ENCODE measurements at places on chromosomes 11 and 22. TPM values are rescaled to one million over a fixed set of nuclear protein-coding genes. Genes with fewer than 3 reads are reported as not detected.

- DNase-seq: no peak
These were observed 98.8 kb downstream of the PKNOX2 start for GRCh38 chr11:125263268-125263790.

DNA sequence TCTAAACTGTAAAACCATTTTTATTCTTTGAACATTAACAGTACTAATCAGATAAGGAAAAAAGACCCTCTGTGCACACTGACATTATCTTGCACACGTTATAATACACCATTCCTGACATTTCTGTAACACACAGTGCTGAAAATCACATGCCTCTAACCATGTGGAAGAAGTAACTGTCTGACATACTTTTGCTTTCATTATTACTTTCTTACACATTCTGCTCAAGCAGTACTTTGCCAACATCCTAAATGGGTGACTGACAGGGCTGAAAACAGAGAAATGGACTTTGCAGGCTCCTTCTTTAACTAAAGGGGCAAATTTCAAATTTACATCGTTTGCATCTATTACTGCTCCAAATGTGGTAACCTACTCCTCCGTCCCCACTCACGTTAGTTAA is 22.8 kb upstream of the TP53AIP1 start:
- no peak for DNase-seq

GRCh38 chr11:119338965-119339588 is 1.6 kb downstream of the C1QTNF5 start:
- DNase-seq: no peak

DNA sequence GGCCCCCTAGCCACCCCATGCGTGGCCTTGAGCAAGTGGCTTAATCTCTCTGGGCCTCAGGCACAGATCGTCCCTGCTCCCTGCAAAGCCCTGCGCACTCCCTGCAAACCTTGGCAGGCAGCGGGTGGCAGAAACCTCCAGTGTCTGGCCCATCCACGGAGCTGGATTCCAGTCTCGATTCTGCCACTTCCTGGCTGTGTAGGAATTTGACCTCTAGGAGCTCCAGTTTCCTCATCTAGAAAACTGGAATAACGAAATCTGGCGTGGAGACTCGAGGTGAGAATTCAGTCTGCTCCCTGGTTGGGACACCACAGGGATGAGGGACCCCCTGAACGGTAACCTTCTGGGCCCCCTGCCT is 186.9 kb downstream of the MN1 start:
- no peak for DNase-seq

The BACE1 gene
- total RNA-seq: 0.11 TPM

The C22orf15 gene
- total RNA-seq: not detected

- DNase-seq: no peak
These were observed 72.1 kb downstream of the CECR2 start for GRCh38 chr22:17441326-17441725.

The BTG4 gene
- not detected for total RNA-seq

All from activated naive CD4-positive, alpha-beta T cell treated with anti-CD3 and anti-CD28 coated beads, Interleukin-2, amount 50 U/mL, for 72 hours (primary cell).